Epithelial cell of prostate (primary cell): ENCODE measurements at places on chromosomes 16 and 17.

DNA sequence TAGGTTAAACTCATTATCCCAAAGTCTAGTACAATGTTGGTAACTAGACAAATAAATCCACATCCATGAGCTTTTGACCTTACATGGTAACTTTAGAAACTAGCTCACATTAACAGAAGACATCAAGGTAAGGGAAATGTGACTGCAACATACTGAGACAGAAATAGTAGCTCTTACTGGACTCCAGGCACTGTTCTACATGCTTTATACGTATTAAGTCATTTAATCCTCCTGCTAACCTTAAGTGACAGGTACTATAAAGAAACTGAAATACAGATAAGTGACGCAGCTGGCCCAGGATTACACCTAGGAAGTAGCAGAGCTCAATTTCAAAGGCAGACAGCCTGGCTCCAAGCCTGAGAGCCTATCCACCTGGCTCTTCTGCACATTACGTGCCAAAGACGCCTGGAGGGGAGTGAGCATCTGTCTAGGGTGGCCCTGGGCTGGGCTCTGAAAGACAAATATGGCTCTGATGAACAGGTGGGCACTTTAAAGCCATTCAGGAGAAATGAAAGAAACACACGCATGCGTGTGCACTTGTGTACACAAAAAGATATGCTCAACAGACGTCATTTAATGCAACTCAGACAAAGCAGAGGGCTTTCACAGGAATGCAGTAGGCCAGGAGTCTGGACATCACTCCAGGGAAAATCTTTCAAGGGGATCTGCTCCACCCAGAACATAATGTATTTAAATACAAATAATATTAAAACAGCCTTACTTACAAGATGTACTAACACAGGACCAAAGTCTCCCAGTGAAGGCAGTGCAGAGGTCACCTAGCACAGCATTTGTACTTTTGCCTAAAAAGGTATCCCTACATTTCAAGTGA lies 4.4 kb downstream of the ZC3H7A start:
- DNase-seq, result no peak

GRCh38 chr16:1271380-1271723 lies 15.5 kb downstream of the TPSD1 start:
- DNase-seq, result no peak

- no peak for DNase-seq
Observed at GRCh38 chr17:44769647-44770084, 10.9 kb downstream of the ADAM11 start.

DNA sequence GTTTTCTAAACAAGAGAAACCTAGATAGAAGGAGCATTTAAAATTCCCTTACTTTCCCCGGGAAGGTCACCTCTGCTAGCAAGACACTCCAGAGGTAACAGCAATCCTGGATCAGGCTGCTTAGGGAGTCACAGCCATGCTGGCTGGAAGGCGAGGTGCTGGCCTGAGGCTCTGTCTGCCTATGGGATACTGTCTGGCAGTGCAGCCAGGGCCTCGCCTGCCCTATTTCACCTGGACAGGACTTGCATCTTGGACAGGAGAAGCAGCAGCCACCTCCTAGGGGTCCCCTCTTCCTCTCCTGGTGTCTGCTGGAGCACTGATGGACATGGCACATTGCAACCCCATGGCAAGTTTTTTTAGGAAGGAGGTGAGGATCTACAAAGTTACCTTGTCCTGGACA lies 15.1 kb downstream of the FA2H start:
- DNase-seq, result no peak

DNA sequence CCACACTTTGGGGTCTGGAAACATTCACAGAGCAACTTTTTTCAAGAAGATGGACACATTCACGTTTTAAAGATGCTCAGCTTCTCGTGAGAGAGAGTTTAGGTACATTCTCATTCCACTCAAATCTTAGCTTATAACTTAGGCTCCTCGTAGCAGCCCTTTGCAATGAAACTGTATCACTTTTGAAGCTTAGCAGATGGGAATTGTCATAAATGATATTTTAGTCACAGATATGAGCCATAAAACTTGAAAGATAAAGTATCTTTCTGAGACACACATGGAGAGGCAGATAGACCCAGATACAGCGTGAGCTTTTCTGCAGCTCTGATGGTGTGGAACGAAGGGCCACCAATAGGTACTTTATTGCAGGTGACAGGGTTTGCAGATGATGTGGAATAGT lies 41.1 kb downstream of the RBFOX1 start:
- DNase-seq, result no peak

GRCh38 chr16:27712251-27712711 lies 162.3 kb downstream of the KATNIP start:
- no peak for DNase-seq

GRCh38 chr17:33218698-33219601 lies 74.1 kb downstream of the ASIC2 start:
- no peak for DNase-seq

GRCh38 chr16:81556715-81557284 lies 112.2 kb downstream of the CMIP start:
- no peak for DNase-seq

DNA sequence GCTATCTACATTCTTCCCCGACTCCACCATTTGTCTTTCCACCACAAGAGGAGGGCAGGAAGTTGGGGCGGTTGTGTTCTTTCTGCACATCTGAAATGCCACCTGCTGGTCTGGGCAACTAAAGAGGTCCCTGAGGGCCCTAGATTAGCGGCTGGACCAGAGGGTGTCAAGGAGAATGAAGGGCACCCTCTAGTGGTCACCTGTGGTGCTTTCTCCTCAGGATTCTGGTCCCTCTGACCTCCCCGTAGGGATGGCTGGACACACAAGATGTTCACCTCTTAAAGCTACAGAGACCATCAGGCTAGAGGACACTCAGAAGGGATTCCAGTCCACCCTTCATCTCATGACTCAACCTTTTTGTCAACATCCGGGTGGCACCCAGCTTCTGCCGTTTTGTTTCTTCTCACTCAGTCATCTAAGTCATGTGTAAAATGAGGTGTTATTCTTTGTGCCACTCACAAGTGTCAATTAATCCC lies 2.9 kb upstream of the SCIMP start:
- DNase-seq, result no peak

DNA sequence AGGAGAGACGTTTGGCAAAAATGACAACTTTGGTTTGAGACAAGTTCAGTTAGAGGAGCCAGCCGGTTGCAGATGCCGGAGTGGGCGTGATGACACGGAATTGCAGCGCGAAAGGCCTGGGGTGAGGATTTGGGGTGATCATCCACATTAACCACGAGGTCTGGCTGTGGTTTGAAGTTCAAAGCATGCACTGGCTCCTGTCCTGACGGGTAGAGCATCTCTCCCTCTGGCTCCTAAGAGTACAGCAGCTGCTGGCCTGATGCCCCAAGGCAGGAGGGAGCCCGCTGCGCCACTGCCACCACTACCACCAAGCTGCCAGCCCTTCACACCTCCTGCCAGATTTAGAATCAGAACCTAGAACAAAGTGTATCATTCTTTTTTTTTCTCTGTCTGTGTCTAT lies 3.7 kb downstream of the RHBDL3 start:
- DNase-seq, result no peak
